ENCODE measurements at places on chromosomes 5 and 9.
A peak's percentile ranks its signal among the peaks of the same experiment; 100 is the strongest.

GRCh38 chr5:155943516-155944407 is 383.2 kb upstream of the SGCD start:
- no peak for DNase-seq

DNA sequence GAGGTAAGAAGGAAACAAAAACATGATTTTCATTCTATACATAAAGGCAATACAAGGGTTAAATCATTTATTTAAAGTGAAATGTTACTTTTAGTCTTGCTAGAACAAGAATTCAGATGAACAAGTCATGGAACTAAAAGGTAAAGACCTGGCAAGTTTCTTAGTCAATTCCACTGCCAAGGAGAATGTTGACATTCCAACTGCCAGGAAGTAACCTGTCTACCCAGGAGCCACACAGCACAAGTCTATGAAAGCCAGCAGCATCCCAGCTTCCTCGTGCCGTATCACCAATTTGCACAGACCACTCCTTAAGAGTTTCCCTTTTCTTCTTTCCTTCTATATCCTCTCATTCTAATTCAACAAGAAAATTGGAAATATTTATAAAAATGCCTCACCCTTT is 79.9 kb downstream of the SETX start:
- DNase-seq: no peak

- no peak for DNase-seq
These were observed 79.9 kb downstream of the GAPVD1 start for GRCh38 chr9:125341566-125341965.

DNA sequence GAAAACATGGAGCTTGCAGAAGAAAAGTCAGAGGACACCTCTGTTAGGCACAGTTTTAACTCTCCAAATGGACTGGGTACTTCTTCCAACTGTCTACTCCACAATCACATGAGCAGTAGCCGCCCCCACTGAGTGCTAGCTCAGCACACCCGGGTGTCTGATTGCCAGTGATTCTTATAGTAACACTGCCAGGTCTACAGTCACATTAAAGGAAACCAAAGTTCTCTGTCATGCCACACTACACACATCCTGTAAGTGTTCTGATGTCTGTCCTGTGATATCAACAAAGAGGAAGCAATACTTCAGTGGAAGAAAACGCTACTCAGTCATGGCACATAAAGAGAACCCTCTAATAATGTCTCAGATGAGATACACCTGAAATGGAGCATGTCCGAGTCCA is at the start of gene HAVCR2:
Gene HAVCR2, minus strand, starts transcription at position 69 of the 400 bp plus-strand sequence. Its CDS starts 61 bp downstream, at position 8.
- DNase-seq: no peak

DNA sequence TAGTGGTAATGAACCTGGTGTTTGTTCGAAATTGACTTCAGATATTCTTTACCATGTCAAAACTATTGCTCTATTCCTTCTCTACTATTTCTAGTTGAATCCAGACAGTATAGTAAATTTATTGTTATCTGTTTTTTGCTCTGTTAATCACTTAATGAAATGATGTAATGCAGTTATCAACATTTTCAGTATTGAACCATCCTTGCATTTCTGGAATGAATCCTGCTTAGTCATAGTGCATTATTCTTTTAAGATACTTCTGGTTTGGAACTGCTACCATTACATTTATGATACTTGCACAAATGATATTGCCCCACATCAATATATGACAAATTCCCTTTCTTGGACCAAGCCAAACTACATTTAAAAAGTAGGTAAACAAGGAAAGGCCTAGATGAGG is 554.0 kb upstream of the KLF4 start:
- DNase-seq: no peak

- DNase-seq: no peak
These were observed 271.3 kb downstream of the OSTF1 start for GRCh38 chr9:75359638-75360037.

DNA sequence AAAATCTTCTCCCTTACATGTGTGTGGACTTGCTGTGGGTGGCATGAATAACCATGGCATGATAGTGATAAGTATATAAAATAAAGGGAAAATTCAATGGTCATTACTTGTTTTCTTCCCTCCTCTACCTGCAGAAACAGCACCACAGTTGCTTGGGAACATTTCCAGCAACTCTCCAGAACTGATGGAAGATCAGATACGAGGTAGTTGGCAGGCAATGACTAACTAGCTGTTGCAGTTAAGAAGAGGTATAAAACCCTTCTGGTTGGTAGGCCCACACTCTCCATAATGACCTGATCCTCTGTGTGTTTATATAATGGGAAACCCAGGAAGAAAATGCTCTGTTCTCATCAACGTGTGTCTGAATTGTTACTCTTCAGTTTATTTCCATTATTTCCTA is 185.9 kb downstream of the SYK start:
- no peak for DNase-seq

DNA sequence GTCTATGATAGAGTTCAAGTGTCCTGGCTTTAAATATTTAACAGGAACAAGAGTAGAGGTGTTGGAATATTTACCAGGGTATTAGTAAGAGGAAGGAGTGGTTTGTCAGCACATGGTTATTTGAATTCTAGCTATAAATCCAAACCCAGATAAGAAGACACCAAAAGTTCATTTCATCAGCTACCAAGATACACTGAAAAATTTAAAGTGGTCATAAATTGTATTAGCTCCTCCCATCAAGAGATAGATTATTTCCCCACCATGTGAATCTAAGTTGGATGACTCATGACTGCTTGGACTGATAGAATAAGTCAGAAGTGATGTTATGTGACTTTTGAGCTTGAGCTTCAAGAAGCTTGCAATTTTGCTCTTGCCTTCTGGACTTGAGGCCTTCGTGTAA is 72.1 kb upstream of the GRAMD2B start:
- DNase-seq: peak; percentile 69

DNA sequence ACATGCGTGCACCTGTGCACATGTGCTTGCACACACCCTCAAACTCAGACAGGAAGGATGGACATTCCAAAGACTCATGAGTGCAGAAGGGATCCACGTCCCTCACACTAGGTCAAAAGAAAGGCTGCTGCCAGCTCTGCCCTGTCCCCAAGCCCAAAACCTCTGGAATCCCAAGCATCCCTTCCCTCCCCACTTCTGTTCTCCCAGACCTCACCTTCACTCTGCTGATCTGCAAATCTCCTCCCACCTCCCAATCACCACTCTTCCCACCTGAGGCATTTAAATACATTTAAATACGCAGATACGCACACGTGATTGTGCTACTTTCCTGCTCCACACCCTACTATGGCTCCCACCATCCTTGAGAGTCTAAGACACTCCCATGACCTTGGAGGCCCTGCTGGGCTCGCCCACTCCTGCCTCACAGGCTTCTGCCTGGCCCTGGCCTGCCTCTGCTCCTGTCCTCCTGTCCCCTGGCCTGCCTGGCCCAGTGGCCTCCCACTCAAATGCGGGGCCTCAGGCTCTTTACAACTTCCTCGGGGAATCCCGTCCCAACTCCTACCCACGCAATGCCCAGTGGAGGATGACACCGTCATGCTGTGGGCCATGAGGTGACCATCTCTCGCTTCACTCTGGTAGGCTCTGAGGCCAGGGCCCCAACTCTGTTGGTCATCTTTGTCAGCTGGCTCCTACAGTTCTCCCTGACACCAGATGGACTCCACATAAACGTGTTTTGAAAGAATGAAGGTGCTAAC is 478.4 kb upstream of the DAP start:
- DNase-seq: no peak

DNA sequence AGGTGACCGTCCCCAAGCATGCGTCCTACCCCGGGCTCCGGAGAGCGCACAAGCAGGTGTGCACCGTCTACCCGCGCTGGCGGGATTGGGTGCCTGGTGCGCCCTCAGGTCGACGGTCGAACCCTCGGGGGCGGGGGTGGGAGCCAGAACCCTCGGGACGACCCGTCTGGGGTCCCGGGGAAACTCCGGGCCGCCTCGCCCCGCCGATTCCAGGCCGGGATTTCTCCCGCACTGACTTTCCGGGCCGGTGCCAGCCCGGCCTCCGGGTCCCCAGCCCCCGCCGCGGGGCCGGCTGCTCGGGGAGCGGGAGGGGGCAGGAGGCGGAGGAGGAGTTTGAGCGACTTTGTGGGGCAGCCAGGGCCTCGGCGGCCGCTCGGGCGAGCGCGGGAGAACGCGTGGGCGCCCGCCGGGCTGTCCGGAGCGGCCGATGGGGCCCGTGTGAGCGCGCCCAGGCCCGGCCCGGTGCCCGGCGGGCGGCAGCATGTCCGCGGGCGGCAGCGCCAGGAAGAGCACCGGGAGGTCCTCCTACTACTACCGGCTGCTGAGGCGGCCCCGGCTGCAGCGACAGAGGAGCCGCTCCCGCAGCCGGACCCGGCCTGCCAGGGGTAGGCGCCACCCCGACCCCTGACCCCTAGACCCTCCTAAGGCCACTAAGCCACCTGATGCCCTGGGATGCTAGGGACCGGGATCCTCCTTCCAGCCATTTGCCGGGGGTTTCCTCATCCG is at the start of gene DAB2IP:
Gene DAB2IP, plus strand, starts transcription at position 340 of the 726 bp plus-strand sequence. Its CDS starts 142 bp downstream, at position 482.
- DNase-seq: no peak

GRCh38 chr5:126998895-126999570 is 31.3 kb downstream of the MARCHF3 start:
- no peak for DNase-seq

GRCh38 chr9:91483189-91483691 is 59.6 kb upstream of the NFIL3 start:
- DNase-seq: no peak

DNA sequence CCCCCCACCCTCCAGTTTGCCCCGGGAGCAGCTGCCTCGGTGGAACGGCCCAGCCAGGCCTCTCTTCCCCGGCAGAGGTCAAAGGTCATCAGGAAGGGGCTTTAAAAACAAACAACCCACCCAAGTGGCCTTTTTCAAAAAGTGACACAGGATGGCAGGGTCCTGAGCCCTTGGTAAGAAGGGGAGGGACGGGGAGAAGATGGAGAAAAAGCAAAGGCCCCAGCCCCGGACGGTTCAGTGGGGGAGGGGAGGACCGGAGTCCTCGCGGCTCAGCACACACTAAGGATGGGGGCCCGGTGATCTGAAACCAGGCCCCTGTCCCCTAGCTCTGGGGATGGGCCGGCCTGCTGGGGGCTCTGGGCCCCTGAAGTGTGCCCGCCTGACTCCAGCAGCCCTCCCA is 1.1 kb downstream of the PRRX2 start:
- no peak for DNase-seq

- DNase-seq: no peak
These were observed 65.9 kb downstream of the GABBR2 start for GRCh38 chr9:98642661-98643312.

DNA sequence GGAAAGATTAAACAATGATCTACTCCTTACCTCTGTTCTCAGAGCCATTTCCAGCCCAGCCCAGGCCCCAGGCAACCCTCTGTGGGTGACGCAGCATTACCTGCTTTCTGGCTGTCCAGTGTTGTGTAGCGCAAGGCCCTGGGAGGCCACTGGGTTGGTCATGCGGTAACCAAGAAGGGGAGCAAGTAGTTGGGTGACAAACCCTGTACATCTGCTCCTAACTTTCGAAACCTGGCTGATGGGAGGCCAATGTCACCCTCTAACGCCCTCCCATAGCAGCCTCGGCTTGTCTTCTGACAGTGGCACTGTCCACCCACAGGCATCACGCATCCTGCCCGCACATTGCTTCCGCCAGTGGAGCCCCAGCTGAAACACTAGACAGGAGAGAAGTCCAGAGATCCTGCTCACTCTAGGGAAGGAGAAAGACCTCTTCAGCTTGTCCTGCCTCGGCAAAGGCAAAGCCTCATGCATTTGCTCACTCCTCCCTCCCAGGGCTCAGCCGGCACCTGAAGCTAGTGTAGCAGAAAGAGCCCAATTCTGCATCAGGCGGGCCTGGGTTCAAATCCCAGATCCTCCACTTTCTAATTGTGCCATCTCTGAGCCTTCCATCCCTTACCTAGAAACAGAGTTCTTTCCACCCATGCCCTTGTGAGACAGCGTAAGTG is 94.6 kb downstream of the ADAMTS2 start:
- no peak for DNase-seq

GRCh38 chr5:79112703-79113058 is 1.1 kb downstream of the BHMT start:
- no peak for DNase-seq

- no peak for DNase-seq
These were observed 350.0 kb upstream of the ISL1 start for GRCh38 chr5:51033215-51033614.

- no peak for DNase-seq
These were observed 128.2 kb upstream of the TMEM161B start for GRCh38 chr5:88396751-88397281.

DNA sequence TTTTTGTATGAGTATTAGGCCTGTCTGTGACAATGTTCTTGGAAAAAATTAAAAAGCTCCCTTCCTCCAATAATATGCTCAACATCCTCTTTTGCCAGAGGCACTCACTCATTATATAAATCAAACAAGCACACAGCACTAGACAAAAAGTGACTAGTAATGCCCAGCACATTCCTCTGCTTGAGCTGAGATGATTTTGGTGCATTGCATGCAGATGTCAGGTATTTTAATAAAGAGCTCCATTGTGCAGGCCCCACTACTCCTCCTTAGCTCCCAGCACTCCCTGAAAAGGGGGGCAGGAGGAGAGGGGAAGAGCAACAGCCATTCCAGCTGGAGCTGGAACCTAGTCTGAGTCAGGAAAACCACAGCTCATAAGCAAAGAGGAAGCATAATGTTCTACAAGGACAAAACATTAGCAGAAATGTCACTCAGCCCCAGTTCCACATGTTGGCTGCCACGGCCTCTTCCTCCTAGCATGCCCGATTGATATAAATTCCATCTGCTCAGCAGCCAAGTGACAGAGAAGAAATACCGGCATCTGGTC is 348.5 kb downstream of the BNC2 start:
- peak; percentile 75 for DNase-seq

DNA sequence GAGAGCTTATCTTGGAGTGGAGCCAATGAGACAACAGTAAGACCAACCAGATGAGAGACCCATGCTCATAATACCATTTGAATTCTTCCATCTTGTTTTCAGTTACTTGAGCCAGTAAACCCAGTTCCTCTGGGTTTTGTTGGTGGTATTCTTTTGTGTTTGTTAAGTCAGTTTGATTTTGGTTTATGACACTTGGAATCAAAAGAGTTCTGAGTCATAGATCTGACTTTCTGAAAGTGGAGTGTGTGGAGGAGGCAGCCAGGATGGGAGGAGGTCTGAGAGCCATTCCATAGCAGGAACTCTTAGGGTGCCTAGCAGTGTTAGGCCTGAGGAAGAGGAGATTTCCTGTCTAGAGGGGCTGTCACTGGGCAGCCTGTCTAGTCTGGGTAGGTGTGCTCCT is 24.6 kb upstream of the PANK3 start:
- DNase-seq: no peak

GRCh38 chr9:8858596-8859161 is 1059.1 kb upstream of the DMAC1 start:
- DNase-seq: no peak

DNA sequence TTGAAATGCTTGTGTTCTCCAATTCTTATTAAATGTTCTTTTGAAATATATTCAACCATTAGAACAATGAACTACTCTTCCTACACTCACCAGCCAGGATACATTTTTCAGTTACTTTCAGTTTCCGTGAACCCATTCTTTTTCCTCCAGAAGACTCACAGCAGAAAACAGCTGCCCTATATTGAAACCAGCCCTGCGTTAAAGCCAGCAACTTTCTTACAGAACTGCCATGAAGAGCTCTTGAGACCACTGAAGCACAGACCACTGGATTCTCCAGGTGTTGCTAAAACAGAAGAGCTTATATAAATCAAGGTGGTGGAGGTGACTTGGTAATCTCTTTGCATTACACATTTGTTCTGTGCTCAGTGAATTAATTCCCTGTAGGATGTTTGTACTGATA is 365.9 kb upstream of the C9orf72 start:
- no peak for DNase-seq

GRCh38 chr5:126428421-126428820 is 5.2 kb downstream of the GRAMD2B start:
- no peak for DNase-seq

- DNase-seq: no peak
These were observed 34.6 kb downstream of the USP20 start for GRCh38 chr9:129869585-129870501.

GRCh38 chr5:22852807-22853660 is at the start of gene CDH12:
Gene CDH12 (minus strand): TSS chr5:22853344.
- DNase-seq: no peak
